ENCODE measurements at places on chromosomes 7 and 10. TPM values are rescaled to one million over a fixed set of nuclear protein-coding genes. Genes with fewer than 3 reads are reported as not detected.

POLR2J3 gene
- total RNA-seq = 23.7 TPM

GRCh38 chr10:35690534-35690933, 48.4 kb upstream of the FZD8 start:
- no peak for DNase-seq

BMPER gene
- total RNA-seq = 3.1 TPM

- no peak for DNase-seq
These were observed 294.6 kb downstream of the SORCS3 start for GRCh38 chr10:104935656-104936055.

GRCh38 chr10:92404612-92405418, 113.8 kb downstream of the MARCHF5 start:
- DNase-seq = no peak

PILRA gene
- 4.0 TPM for total RNA-seq

STEAP1B gene
- 0.25 TPM for total RNA-seq

DNA sequence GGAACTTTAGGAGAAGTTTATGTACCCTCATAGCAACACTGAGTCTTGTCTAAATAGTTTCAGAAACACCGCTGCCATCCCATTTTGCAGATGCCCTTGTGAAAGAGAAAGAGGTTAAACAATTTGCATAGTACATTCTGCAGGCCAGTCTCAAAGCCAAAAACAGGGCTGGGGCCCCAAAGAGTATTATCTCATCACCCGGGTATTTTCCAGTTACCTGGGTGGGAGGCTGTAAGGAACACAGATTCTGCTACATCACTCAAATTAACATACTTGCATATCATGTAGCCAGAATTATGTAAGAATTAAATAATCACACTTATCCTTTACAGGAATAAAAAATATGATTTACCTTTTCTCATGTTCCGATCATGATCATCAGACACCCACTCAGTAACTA, 3.1 kb upstream of the FAM171A1 start:
- DNase-seq = no peak

GRCh38 chr7:23472956-23473843, 2.9 kb upstream of the IGF2BP3 start:
- no peak for DNase-seq

- DNase-seq = no peak
These were observed 18.7 kb downstream of the SLC25A13 start for GRCh38 chr7:96303105-96303685.

GRCh38 chr7:142817506-142817905, 37.4 kb upstream of the EPHB6 start:
- DNase-seq = no peak

DNA sequence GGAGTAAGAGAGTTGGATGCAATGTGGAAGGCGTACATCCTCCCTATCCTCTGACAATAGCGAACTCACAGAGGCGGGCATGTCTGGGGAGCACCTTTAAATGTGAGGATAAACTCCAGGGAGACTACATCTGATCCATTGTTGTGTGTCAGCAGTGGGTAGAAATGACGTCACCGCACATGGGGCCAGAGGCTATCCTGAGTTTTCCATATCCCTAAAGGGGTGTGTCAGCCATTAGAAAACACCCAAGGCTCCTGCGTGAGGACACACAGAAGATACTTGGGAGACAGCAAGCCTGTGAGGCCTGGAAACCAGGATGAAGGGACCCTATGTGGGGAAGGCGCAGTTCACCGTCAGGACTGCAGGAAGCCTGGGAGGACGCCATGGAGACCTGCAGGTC, 17.2 kb upstream of the CDHR3 start:
- no peak for DNase-seq

GRCh38 chr10:114283535-114284234, 44.6 kb downstream of the VWA2 start:
- no peak for DNase-seq

C10orf143 gene
- total RNA-seq = 6.5 TPM

- no peak for DNase-seq
These were observed 149.3 kb upstream of the DPP6 start for GRCh38 chr7:153902862-153903261.

UCMA gene
- total RNA-seq = not detected

- no peak for DNase-seq
These were observed 276.9 kb downstream of the GATA3 start for GRCh38 chr10:8331387-8331786.

GRCh38 chr7:1223196-1223981, 9.3 kb upstream of the UNCX start:
- no peak for DNase-seq

DNA sequence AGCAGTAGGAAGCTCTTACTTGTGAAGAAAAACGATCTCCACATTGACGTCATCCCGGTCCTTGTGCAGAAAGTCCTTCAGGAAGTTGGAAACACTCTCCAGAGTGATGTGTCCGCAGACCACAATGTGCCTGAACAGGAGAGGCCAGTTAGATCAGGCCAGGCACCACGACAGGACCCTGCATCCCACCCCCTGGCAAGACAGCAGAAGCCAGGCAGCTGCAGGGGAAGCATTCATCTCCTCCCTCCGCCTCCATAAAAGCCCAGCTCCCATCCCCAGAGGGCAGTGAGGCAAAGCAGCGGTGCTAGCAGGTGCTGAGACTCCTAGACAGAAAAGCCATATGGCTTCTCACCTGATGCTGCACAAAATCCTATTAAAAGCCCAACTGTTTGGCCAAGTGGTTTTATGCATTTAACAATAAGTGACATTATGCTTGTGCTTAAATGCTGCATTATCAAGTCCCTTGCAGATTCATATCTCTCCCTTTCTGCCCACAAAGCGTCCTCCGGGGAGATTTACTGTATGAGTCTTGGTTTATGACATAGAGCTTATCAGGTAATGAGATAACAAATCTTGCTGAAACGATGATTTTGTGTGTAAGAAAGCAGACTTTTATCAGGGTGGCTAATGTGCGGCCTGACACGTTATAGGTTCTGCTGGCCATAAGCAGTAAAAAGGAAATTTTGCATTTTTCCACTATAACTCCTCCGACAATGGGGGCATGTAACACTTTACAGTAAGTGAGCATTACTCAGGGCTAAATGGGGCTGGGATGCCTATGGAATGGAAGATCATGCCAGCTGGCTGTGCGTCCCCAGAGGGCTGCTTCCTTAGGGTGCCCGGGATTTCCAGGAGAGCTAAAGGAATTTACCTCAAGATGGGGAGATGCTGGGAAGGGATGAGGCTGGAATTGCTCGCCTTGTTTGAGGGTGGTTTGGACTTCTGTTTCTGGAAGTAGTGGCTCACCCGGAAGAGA, 546.9 kb downstream of the KCNMA1 start:
- no peak for DNase-seq

VWDE gene
- 0.25 TPM for total RNA-seq

DNA sequence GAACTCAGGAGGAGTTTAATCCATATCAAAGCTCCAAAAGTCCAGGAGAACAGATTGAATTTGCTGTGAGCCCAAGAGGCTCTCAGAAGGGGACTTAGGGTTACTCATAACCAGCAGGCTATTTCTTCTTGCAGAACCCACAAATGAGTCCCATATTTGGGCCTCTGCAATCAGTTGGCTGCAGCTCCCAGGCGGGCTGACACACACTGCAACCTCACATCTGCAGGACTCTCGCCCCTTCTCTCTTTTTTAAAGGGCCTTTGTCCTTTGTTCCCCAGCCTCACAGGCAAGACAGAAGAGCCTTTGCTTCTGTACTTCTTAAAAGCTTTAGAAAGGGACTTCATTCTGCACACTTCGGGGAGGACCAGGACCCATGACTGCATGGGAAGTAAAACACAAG, 26.7 kb downstream of the CREB3L2 start:
- no peak for DNase-seq

SFTPD gene
- total RNA-seq = 0.32 TPM

GRCh38 chr7:141276031-141276430, 202.2 kb downstream of the TMEM178B start:
- no peak for DNase-seq

CFAP70 gene
- total RNA-seq = 1.8 TPM

SPDYE2 gene
- total RNA-seq = 0.20 TPM

DNA sequence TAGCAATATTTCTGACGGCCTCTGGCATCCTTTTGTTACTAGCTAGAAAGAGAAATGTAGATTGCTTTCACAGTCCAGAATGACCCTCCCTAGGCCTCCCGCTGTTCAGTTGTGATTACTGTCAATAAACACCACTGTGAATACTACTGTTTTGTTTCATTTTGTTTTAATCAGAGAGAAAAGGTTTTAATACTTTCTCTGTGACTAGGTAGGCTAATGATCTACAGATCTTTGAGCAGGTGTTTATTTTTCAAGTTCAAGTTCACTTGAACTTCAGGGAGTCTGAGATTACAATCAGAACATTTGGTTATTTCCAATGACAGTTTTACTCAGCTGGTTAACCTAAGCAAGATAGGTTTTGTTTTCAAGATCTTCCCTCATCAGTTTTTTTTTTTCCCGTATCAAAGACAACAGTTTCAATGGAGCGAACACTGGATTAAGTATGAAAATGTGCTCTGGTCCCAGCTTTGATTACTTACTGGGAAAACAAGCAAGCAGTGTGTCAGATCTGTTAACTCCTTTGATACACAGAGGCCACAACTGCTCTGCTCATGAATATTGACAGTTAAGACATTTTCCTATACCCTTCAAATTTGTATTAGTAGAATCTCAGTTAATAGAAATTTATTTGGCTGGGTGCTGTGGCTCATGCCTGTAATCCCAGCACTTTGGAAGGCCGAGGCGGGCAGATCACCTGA, 34.8 kb downstream of the VKORC1L1 start:
- DNase-seq = no peak

DNA sequence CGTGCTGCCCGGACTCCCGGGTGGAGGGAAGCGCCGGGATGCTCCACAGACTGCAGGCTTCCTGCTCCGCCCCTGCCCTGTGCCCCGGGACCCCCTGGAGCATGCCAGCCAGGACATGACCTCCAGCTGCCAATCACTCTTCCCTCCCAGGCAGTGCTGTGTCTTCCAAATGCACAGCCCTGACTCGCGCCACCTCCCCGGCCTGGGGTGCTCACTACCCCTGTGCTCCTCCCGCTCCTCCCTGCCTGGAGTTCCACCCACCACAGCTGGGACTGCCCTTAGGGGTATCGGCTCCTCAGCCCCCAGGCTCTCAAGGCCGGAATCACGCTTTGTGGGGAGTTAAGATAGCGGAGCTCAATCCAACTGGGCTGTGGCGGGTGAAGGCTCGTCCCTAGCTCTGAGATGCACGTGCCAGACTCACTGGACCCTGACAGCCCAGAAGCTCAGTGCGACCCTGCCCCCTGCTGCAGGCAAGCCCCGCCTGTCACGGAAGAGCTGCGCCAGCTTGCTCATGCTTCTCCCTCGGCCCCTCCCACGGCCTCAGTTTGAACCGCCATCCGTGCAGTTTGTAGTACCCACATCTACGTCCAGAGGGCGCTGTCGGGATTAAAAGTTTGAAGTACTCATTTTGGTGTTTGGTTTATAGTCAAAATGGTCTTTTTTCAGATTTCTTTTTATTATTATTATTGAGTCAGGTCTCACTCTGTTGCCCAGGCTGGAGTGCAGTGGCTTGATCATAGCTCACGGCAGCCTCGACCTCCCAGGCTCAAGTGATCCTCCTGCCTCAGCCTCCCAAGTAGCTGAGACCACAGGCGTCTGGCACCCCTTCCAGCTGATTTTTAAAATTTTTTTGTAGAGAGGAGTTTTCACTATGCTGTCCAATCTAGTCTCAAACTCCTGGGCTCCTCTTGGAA, 142.5 kb upstream of the TCERG1L start:
- peak; percentile 92 for DNase-seq

- no peak for DNase-seq
These were observed 17.5 kb upstream of the BAG3 start for GRCh38 chr10:119633538-119634218.

GRCh38 chr7:154375956-154376355, 323.8 kb downstream of the DPP6 start:
- no peak for DNase-seq

- no peak for DNase-seq
These were observed 433.9 kb upstream of the ZMIZ1 start for GRCh38 chr10:78634835-78635234.

DNA sequence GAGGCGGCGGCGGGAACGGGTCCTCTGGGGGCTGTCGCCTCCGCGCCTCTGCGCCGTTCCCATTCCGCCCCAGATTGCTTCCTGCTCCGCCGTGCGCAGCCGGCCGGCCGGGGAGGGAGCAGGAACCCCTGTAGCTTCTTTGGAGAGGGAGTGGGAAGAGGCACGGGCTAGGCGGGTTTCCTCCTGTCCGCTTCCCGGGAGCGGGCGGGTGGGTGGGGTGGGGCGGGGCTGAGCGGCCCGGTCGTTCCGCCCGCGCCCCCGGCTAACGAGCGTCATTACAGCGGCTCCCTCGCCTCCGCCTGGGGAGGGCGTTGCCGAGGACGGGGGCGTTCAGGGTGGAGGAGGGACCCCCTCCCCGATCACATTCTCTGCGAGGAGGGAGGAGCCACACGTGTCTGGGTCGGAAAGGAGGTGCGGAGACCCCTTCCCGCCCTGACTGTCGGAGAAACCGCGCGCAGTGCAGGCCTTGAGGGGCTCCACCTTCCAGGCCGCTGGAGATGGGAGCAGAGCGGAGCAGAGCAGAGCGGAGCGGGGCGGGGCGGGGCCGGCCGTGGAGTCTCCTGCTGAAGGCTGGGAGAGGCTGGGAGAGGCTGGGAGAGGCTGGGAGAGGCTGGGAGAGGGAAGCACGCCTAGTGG, 39.7 kb downstream of the AGAP3 start:
- no peak for DNase-seq

DNA sequence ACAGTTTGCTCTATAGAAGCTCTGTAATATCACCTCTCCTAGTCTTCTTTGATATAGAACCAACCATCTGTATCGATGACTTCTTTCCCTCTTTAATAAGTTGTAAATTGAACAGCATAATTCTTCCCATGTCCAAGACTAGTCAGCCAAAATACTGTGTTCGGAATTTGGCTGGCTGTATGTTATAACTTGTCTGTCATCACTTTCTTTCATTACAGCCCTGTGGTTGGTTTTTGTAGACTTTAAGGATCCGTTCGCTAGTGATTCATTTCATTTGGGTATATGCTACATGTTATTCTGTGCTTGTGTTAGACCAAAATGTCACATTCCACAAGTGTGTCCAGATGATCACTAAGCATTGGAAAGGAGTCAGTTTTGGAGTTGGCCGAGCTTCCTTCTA, 155.4 kb upstream of the ITGB1 start:
- DNase-seq = no peak

GRCh38 chr7:45902820-45903219, 14.5 kb downstream of the IGFBP1 start:
- no peak for DNase-seq

GRCh38 chr7:32658467-32658869, 163.2 kb downstream of the AVL9 start:
- no peak for DNase-seq

ZPBP gene
- not detected for total RNA-seq
